ENCODE measurements at places on chromosomes 12 and 14.

DNA sequence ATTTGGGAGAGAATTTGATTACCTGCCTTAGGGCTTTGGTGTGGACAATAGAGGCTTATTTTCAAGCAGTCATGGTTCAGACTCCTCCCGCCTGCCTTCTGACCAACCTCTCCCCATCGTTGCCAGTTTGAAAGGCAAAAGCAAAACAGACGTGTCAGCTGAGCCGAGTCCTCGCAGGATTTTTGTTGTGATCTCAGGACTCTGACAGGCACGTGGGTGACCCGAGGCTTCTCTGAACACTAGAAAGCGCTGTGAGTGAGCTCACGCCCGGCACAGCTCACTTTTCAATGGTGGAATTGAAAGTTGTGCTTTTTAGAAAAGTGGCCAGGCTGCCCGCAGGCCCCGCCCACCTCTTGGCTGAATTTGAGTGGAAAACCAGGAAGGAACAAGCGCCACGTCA is 130.1 kb downstream of the GLT1D1 start:
- no peak for ATAC-seq

GRCh38 chr12:55712700-55713415 is 3.0 kb upstream of the BLOC1S1 start:
- no peak for ATAC-seq

- no peak for ATAC-seq
Observed at GRCh38 chr12:132478845-132479244, 11.1 kb upstream of the FBRSL1 start.

DNA sequence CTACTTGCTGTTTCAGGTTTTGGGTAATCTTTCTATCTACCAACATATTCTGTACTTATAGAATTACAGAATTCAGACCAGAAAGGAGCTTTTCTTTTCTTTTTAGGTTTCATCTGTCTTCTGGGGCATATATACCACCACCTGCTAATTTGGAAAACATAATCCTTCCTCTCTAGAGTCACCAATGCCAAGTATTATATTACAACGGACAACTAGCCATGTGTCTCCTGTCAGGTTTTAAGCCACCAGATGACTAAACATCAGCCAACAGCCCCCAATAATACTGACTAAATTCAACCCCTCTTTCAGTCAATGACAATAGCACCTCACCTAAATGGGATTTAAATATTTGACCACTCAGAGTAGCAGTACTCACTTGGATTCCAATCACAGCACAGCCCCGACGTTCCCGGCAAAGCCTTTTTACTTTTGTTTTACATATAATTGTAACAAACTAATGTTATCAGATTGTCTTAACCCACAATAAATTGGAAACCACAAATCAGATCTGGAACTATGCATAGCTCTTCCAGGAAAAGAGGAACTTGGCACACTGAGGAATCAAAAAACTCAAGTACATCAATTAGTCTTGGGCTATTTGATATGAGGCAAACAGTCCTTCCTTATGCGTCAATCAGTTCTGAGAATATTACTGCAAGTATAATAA is 13.5 kb downstream of the SLC11A2 start:
- no peak for ATAC-seq

DNA sequence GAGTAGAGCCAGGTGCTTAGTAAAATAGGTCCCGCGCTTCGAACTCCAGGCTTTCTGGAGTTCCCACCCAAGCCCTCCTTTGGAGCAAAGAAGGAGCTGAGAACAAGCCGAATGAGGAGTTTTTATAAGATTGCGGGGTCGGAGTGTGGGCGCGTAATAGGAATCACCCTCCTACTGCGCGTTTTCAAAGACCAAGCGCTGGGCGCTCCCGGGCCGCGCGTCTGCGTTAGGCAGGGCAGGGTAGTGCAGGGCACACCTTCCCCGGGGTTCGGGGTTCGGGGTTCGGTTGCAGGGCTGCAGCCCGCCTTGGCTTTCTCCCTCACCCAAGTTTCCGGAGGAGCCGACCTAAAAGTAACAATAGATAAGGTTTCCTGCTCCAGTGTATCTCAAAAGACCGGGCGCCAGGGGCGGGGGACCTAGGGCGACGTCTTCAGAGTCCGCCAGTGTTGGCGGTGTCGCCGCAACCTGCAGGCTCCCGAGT is 3.6 kb downstream of the SSTR1 start:
- ATAC-seq: no peak

GRCh38 chr14:26605602-26606001 is 7.8 kb upstream of the NOVA1 start:
- no peak for ATAC-seq

DNA sequence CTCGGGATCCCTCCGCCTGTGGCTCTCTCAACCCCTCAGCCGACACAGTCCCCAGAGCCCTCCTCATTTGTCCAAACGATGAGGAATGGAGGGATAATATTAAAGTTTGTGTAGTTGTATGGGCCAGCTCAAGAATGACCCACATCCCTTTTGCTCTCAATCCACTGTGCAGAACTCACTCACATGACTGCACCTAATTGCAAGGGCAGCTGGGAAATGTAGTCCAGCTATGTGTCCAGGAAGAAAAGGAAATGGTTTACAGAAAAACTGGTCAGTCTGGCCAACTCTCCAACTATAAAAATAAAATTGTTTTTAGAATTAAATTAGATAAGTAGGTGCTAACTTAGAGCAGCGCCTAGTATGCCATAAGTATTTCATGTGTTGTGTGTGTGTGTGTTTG is 66.6 kb downstream of the GALNT8 start:
- no peak for ATAC-seq

DNA sequence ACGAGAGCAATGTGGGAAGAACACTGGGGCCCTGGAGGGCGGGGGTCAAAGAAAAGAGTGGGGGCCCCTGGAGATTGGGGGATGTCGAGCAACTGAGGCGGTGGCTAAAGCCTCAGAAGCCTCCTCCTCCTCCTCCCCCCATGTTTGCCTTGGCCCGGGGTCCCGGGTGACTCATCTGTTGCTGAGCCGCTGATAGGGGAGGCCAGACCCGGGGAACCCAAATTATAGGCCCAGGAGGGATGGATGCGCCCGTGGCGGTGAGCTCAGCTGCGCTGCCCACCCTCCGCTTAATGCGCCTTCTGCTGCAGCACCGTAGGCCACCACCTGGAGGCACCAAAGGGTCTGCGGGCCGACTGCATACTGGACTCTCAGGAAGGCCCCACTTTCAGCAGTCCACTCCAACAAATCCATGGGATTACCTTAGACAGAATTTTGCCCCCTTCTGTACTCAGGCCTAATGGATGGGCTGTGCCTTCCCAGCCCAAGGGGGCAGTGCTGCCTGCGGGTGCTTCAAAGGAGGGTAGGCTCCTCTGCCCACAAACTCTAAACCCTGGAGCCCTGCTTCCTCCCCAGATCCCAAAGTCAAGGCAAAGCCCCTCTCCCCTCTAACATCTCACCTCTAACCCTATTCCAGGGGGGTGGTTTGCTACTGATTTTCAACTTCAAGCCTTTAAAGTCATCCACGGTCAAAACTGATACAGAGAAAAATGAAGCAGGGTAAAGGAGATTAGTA is 2.6 kb upstream of the WNT10B start:
- no peak for ATAC-seq

DNA sequence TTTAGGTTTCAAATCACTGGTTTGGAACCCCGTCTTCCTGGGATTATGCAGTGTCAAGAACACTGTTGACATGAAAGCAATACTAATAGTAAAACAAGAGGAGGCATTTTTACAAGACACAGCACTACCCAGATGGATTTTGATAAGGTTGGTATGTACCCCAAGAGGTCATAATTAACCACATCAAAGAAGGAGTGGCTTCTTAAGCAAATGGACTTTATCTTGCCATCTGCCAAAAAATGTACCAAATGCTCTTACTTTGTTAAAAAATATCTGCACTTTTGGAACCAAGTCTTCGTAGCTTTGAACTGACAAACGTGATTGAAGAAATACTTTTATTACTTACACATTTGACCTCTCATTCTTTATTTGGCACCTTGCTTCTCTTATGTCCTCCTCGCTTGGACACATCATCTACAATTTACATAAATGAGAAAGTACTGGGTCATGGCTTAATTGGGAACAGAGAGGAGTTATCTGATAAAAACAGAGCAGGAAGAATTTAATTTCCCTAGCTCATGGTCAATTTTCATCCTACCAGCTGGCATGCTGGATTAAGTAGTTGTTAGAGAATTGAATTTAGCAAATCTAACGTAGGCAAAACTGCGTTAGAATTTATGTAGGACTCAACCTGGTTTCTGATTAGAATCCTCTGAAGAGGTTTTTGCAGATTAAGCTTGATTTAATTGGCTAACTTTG is 54.5 kb upstream of the PRICKLE1 start:
- ATAC-seq: no peak

DNA sequence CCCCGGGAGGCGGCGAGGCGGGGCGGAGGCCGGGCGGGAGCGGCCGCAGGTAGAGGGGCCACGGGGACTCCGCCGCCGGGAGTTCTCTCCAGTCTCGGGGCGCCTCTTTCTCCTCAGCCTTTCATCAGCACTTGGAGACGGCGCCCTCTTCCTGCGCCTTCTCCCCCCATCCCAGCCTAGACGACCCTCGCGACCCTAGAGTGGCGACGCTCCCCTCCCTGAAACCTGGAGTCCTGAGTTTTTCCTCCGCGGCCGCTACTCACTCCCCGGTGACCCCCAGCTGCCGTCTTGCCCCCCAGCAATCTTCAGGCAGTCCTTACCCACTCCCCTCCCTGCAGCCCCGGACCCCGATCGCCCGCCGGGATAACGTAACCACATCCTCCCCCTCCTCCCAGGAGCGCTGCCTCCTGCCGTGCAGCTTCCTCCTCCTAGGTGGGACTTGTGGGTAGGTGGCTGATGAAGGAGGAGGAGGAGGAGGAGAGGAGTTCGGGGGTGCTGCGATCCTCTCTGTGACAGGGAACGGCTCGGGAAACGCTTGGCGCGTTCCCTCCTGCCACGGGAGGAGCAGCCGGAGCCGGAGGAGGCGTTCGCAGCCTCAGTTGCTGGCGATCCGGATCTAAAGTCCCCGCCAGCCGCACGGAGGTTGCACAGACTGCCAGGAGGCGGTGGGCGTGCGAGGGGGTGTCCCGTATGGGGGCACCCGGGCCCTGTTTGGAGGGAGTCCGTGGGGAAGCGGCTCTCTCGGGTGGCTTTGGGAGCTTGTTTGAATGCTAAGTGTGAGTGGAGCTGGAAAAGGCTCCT is 891 bp downstream of the PLEKHA5 start:
- ATAC-seq: no peak

DNA sequence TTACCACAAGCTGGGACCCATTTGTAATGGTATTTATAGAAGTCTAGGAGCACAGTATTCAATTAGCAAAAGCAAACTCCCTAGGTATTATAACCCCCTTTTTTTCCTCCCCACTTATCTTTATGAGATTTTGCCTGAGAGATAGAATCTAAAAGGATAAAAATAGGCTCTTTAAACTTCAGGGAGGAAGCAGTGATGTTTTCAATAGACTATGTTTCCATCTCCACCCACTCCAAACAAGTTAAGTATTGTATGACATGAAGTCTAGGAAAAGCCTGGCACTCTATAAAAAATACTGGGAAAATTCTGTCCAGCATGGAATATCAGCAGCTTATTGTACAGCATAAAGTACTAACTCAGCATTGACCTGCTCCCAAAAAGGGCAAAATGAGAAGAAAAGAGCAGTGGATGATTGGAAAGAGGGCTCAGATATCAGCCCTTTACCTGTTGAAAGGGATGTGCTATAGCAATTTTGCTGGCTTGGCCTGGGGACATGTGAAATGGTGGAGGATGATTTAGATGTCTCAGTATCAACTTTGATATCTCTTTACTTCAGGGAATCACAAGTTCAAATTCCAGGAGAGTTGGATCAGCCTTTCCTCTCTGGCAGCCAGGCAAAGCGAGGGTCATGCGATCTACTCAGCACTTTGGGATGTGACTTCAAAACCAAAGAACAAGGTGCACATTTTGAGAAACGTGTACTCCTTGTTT is 72.4 kb downstream of the IGF1 start:
- ATAC-seq: no peak

- no peak for ATAC-seq
Observed at GRCh38 chr14:22524115-22524783, 64.8 kb downstream of the DAD1 start.

- no peak for ATAC-seq
Observed at GRCh38 chr12:62736596-62736995, 198.4 kb downstream of the PPM1H start.

- ATAC-seq: no peak
Observed at GRCh38 chr12:107221913-107222312, 128.6 kb upstream of the CRY1 start.

GRCh38 chr14:89598548-89599186 is 181.6 kb upstream of the FOXN3 start:
- no peak for ATAC-seq

DNA sequence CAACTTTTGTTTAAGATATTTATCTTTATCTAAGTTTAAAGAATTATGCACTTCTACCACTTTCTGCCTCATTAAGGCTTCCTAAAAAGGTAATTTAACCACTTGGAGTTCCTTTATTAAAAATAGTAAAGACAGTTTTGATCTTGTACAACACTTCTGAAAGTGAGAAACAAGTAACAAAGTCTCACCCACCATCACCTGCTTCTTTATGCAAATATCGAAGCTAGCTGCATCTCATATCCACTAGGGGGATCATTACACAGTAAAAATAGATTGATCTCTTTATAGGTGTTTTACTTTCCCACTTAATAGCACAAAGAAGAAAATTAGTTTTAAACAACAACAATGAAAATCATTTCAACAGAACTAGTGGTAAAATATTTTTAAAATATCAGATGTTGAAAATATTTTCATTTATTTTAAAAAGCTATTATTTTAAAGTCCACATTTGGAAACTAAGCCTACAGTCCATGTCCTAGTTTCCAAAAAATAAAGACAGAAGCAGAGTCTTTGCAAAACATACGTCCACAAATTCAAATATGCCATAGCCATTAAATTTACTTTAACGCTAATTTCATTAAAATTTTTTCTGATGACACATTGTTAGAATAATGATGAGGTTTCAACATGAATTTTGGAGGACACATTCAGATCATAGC is 160.0 kb upstream of the SOX5 start:
- no peak for ATAC-seq

DNA sequence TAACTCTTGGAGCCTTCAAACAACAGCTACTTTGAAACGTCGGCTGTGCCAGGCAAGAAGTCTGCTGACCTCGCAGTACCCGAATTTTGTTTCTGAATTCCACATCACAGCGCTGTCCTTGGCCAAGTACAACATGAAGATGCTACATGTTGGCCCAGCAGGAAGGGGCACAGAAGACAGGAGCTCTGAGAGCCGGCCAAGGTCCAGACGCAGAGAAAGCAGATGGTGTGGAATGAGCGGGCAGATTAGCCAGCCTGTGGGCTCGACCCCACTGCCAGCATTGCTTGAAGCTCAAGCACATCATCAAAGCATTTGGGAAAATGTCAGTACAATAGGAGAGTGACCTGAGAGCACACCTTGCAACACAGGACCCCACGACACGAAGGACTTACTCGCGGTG is 64.5 kb downstream of the FZD10 start:
- ATAC-seq: no peak

- no peak for ATAC-seq
Observed at GRCh38 chr12:125890971-125891370, 825.7 kb downstream of the AACS start.
